Upper lobe of right lung (tissue), 1 donor: ENCODE measurements at places on chromosomes 2 and 18. TPM values are rescaled to one million over a fixed set of nuclear protein-coding genes. Genes with fewer than 3 reads are reported as not detected.

DNA sequence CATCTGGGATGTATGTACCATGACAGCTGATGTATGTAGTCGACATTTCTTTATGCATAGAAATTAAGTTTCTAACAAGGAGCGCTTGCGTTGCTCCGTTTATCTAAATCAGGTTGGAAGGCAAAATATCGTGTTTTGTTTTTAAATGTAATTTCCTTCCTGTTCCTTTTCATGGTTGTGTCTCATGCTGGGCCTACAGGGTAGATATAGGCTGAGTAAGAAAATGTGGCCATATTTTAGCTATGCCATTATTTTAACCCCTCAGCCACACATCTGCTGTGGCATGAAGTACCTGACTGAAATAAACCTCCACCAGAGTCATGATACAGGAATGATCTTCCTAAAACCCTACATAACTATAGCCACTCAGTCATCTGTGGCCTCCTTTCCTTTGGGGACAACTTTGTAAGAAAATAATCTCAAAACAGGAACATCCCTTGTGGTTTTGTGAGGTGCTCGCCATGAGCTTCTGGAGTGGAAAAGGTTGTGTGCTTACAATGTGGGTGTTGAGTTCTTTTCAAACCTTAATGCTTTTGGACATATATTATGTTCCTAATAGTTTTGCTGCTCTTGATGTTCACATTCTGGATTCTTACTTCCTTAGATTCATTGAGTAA, 214.3 kb downstream of the FAM210A start:
- no peak overlapping the region for H3K27ac ChIP-seq
- no peak overlapping the region for H3K4me3 ChIP-seq
- H3K4me1 ChIP-seq: no peaks in the 10 kb centered on the region
- H3K27me3 ChIP-seq: no peaks in the 10 kb centered on the region
- H3K36me3 ChIP-seq: no peaks in the 10 kb centered on the region
- no peak for DNase-seq

C1QL2 gene
- total RNA-seq: not detected

- peaks cover 65% of the 10 kb centered on the region for H3K36me3 ChIP-seq
- DNase-seq: no peak
- H3K27ac ChIP-seq: peak overlapping the region; percentile 81
- H3K4me1 ChIP-seq: peaks cover 53% of the 10 kb centered on the region
- no peak overlapping the region for H3K4me3 ChIP-seq
- H3K27me3 ChIP-seq: no peaks in the 10 kb centered on the region
Measured at GRCh38 chr2:217835931-217836891, 166.6 kb downstream of the TNS1 start.

GCG gene
- total RNA-seq: not detected

CCDC68 gene
- total RNA-seq: 20.8 TPM

DNA sequence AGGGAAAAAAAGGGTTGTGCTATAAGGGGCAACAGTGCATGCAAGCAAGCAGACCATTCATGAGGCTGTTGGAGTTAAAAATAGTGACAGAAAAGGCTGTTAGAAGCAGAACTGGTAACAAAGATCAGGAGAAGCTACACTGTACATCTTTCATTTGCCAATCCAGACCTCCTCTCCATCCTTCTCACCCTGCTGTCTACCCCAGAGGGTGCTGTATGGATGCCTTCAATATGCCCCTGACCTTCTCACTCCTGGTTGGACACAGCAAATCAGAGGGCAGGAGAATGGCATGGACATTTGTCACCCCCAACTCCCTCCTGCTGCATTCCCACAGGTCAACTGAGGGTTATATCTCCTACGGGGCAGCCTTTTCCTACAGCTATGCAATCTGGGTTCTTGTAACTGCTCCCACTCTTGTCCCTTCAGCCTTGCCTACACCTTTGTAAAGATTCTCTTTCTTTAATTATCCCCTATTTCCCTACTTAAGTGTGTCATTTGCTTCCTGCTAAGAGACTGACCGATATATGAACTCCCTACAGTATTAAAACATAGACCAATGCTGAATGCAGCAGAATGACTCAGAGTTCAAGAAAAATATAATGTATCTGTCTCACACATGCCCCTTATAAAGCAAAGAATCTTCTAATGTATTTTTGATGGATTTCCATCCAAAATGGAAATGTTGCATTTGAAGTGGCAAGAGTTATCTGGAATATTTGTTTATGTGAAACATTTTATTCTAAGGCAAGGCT, 169.2 kb upstream of the NCKAP5 start:
- no peak overlapping the region for H3K27ac ChIP-seq
- H3K4me3 ChIP-seq: no peak overlapping the region
- no peak for DNase-seq
- H3K36me3 ChIP-seq: no peaks in the 10 kb centered on the region

- H3K36me3 ChIP-seq: no peaks in the 10 kb centered on the region
- no peak for DNase-seq
- no peaks in the 10 kb centered on the region for H3K27me3 ChIP-seq
- H3K4me1 ChIP-seq: peaks cover 10% of the 10 kb centered on the region
- no peak overlapping the region for H3K4me3 ChIP-seq
Measured at GRCh38 chr18:23069898-23070297, 65.4 kb upstream of the CABLES1 start.

DNA sequence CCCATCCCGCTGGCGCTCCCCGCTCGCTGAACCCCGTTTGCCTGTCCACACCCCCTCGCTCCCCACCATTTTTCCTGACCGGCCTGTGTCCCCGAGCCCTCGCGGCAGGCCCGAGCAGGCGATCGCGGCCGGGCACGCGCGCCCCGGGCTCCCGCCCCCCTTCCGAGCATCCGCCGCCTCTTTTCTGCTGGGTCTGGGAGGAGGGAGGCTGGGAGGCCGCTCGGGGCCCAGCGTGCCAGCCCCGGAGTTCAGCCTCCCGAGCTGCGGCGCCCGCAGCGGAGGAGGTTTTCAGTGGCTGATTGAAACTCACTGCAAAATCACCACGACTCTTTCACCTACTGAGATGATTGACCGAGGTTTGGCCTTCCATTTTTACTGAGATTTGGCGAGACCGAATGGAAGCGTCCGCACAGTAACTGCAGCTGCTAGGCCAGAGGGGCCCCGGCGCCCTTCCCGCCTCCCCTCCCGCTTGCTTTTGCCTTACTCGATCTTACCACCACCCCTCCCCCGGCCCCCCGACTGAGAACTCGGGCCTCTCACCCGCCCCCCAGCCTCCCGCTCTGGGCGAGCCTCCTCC, 4.8 kb downstream of the SOX11 start:
- H3K4me1 ChIP-seq: peaks cover 18% of the 10 kb centered on the region
- H3K27ac ChIP-seq: no peak overlapping the region
- H3K36me3 ChIP-seq: no peaks in the 10 kb centered on the region
- H3K27me3 ChIP-seq: peaks cover 87% of the 10 kb centered on the region
- peak overlapping the region; percentile 33 for H3K4me3 ChIP-seq

DNA sequence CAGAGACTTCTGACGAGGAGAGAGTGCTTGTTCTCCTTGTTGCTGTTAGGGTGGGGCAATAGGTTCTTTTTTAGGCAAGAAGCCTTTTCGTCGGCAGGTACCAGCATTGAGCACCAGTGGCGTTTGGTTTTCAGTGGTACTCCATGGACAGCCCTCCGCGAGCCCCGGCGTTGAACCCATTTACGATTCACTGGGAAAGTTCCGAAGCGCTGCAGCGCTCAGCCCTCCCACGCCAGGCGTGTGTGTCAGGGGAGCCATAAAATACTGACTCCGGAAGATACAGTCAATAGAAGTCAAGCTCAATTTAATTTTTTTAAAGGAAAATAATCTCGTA, 494 bp upstream of the ROCK1 start:
- H3K4me3 ChIP-seq: peak overlapping the region; percentile 96
- no peaks in the 10 kb centered on the region for H3K27me3 ChIP-seq
- H3K27ac ChIP-seq: peak overlapping the region; percentile 91

GRCh38 chr18:58140387-58141325, 96.6 kb downstream of the NEDD4L start:
- no peaks in the 10 kb centered on the region for H3K36me3 ChIP-seq
- H3K27me3 ChIP-seq: no peaks in the 10 kb centered on the region
- H3K4me3 ChIP-seq: no peak overlapping the region
- H3K4me1 ChIP-seq: peaks cover 9% of the 10 kb centered on the region
- DNase-seq: no peak

GRCh38 chr2:144935736-144936135, 415.8 kb upstream of the ZEB2 start:
- H3K27ac ChIP-seq: no peak overlapping the region
- H3K4me1 ChIP-seq: peaks cover 22% of the 10 kb centered on the region
- H3K36me3 ChIP-seq: no peaks in the 10 kb centered on the region
- no peak overlapping the region for H3K4me3 ChIP-seq
- no peak for DNase-seq

CYBRD1 gene
- total RNA-seq: 313 TPM

- no peaks in the 10 kb centered on the region for H3K36me3 ChIP-seq
- H3K4me3 ChIP-seq: no peak overlapping the region
- no peaks in the 10 kb centered on the region for H3K27me3 ChIP-seq
- no peak for DNase-seq
Measured at GRCh38 chr2:203873921-203874631, 6.5 kb downstream of the CTLA4 start.

MEP1B gene
- total RNA-seq: not detected

DNA sequence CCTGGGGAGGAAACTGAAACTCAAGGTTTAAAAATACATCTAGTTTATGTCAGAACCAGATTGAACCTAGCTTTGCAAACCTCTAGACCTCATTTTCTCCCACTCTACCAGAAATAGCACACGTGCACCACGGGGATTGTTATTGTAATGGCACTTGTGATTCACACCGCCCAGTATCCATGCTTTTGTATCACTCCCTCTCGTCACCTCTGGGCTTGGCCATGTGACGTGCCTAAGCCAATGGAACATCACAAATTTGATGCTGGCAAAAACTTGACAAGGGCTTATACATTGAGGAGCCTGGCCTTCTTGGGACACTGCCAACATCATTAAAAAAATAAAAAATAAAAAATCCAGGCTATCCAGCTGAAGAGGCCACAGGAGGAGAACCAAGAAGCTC, 495.8 kb upstream of the POU3F3 start:
- H3K4me3 ChIP-seq: no peak overlapping the region
- no peak overlapping the region for H3K27ac ChIP-seq
- no peak for DNase-seq

DNA sequence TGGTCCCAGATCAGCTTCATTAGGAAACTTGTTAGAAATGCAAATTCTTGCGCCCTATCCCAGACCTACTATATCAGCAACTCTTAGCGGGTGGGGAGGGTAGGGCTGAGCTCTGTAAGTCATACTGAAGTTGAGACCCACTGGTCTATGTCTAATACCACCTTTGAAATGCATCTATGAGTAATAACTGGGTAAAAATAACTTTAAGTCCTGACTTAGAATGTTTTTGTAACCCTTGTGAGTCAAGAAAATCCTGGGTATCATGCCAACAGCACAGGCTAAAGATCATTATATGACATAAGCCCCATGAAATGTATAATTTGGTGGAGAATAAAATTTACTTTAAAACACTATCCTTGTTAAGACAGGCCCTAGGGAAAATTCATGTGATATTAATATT, 41.4 kb downstream of the PRKD3 start:
- H3K27ac ChIP-seq: no peak overlapping the region
- H3K4me3 ChIP-seq: no peak overlapping the region
- no peak for DNase-seq
- H3K4me1 ChIP-seq: no peaks in the 10 kb centered on the region
- H3K36me3 ChIP-seq: peaks cover 65% of the 10 kb centered on the region
